ENCODE measurements at places on chromosomes 16 and 17. TPM values are rescaled to one million over a fixed set of nuclear protein-coding genes. Genes with fewer than 3 reads are reported as not detected.

GRCh38 chr16:53949715-53950410 lies 245.9 kb downstream of the FTO start:
- DNase-seq = no peak

- DNase-seq = no peak
Observed at GRCh38 chr16:17835118-17835876, 364.5 kb upstream of the XYLT1 start.

DNA sequence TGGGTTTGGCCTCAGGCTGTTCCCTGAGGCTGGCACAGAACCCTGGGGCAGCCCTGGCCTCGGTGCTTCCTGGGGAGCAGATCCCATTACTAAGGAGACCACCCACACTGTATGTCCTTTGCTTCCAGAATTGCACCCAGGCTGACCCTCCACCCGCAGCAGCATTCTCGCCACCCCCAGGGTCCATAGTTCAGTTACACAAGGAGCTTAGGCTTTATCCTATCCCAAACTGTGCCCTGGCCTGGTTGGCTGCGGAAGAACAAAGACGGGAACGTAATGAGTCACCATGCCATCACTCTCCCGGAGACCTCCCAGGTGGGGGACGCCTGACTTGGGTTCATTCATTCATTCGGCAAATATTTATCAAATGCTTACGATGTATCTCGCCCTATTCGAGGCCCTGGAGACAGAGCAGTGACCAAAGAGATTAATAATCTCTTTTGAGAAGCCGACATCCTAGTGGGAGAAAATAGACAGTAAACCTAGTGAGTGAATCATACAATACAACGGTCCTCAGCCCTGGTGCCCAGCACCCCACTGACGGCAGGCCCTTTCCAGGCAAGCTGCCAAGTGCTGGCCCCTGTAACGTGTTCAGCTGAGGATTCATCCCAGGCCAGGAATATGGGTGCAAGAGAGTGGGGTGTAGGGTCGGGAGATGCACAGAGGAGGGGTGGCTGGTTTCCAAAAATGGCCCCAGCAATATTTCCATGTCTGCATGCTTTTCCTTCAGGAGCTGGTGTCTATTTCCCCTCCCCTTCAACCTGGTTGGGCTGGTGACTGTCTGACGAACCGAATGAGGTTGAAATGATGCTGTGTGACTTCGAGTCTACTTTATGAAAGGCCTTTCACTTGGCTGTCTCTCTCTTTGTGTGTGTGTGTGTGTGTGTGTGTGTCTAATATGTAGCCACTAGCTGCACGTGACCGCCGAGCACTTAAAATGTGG lies 134.2 kb downstream of the MGAT5B start:
- DNase-seq = no peak

GRCh38 chr17:34713687-34714086 lies 134.3 kb downstream of the TMEM132E start:
- DNase-seq = no peak

DNA sequence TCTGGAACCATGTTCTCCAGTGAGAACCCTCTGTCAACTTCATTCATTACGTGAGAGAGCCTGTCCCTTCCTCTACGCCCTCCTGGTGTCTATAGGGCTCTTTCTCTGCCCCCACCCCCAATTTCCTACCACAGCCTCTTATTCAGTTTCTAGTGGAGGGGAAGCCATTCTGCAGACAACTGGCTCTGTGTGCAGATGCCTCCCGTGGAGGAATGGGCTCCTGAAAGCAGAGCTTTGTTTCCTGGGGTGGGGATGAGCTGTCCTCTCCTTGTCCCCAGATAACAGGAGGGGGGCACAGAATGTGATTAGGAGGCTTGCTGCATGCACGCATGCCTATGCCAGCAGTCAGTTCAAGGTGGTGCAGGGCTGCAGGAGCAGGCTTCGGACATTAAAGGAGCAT lies 31.6 kb downstream of the MMP15 start:
- no peak for DNase-seq

- DNase-seq = no peak
Observed at GRCh38 chr17:41415411-41415810, 9.0 kb downstream of the KRT37 start.

DNA sequence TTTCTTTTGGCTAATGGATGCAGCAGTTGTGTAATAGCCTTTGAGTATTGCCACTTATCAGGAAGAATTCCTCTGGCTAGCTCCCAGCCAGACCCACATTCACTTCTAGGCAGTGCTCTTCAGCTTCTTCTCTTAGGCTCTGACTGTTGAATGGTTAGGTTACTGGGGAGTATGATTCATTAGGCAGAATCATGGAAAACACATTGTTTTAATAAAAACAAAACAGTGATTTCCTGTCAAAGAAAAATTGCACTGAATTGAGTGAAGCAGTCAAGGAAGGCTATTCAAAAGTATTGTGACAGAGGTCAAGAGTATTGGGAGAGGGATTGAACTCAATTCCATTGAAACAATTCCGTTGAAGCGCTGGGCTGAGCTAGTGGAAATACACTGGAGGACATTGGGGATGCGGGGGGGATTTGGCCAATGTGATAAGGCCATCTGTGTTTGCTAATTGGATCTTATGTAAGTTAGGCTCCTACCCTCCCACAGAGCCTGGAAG lies 68.0 kb downstream of the CNTNAP4 start:
- no peak for DNase-seq

The FADS6 gene
- total RNA-seq = not detected

The IGSF6 gene
- 2.4 TPM for total RNA-seq

The TEX14 gene
- not detected for total RNA-seq

The TEKT1 gene
- total RNA-seq = not detected

The ZG16B gene
- not detected for total RNA-seq

The MYH2 gene
- total RNA-seq = not detected
